ENCODE measurements at places on chromosomes 5 and 9.

GRCh38 chr9:114685951-114686350 lies 4.0 kb upstream of the TEX48 start:
- DNase-seq: no peak

GRCh38 chr5:98921947-98922505 lies 6.8 kb downstream of the CHD1 start:
- no peak for DNase-seq

- DNase-seq: no peak
These were observed 480.9 kb downstream of the CDK5RAP2 start for GRCh38 chr9:120099065-120099464.

- no peak for DNase-seq
These were observed 521.7 kb downstream of the HINT1 start for GRCh38 chr5:130643321-130643720.

DNA sequence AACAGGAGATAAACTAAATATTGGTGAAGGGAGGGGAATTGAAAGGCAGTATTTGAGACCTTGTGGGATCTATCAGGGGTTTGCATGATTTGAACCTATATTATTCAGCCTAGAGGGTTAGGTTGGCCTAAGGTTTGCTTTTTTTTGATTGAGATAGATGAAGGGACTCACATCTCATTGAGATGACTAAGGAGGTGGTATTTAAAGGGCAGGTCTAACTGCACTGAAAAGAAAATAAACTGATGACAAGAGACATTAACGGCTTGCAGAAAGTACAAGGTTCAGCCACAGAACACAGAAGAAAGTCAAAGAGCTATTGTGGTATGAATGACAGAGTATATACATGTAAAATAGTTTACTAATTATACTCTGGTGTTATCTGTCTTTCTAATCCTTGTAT lies 412.7 kb downstream of the CDH10 start:
- DNase-seq: no peak

DNA sequence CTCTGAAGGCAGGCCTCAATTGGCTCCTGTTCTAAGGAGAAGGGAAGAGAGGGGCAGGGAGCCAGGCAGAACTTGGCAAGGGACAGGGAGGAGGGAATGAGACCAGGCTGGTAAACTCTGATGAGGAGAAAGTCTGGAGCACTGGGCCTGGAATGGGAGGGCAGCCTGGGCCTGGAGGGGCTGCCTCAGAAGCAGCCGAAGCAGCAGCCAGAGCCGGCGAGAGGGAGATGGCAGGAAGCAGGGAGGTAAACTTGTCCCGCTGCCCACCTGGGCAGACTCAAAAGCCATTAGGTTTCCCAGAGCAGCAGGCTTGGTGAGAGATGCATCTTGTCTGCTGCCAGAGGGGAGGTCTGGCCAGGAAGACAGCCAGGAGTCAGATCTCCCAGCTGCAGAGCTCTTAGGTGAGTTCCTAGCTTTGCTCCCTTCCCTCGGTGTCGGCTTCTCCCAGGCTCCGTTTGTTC lies 37.0 kb upstream of the CRB2 start:
- DNase-seq: no peak

DNA sequence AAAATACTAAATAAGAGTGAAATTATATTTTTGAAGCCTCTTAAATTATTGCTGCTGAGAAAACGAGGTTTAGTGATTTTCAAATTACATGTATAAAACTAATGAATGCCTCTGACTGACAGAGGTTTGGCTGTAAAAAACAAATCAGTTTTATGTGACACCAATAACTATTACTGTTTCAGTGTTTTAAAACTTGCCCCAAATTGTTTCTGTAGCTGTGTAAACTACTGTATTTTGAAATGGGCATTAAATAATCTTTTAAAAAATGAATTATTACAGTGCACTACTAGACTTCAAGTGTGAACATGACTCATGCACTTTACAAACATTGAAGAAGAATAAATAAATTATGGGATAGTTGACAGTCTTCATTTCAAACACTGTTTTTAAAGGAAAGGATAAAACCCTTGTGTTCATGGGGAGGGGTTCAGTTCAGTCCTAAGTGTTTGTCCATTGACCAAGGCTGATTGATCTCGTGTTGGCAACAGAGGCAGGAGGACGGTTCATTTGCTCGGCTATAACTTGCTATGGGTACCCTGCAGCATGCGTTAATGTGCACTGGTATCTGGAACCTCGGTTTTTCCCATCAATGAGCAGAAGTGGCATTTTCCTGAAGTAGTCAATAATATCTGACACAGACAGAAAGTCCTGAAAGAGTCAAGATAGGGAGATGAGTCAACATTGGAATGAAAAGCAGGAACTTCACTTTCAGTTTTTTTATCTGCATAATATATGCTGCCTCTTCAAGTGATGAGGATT lies 15.6 kb downstream of the C5orf58 start:
- no peak for DNase-seq

GRCh38 chr5:77774981-77775789 lies 954 bp downstream of the TBCA start:
- DNase-seq: no peak

- peak; percentile 13 for DNase-seq
These were observed 75.7 kb upstream of the GLIS3 start for GRCh38 chr9:4375424-4376200.

GRCh38 chr9:15349892-15350761 lies 43.1 kb upstream of the TTC39B start:
- DNase-seq: no peak

- DNase-seq: no peak
These were observed 56.7 kb upstream of the CTNNA1 start for GRCh38 chr5:138696501-138696900.

GRCh38 chr5:34007201-34007620 lies 639 bp downstream of the AMACR start:
- DNase-seq: no peak

- no peak for DNase-seq
These were observed 87.5 kb upstream of the SSBP2 start for GRCh38 chr5:81838307-81838906.

DNA sequence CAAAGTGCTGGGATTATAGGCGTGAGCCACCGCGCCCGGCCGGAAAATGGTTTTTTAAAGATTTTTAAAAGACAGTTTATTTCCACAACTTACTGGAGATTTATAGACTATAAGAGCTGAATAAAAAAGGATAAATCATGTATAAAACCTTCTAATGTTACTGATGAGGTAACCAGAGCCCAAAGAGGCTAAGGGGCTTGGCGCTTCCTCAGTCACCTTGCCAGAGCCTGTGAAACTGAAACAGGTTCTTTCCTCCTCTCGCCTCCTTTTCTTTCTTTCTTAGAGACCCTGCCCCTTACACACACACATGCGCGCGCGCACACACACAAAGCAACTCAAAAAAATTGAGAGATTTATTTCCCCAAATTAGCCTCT lies 69.8 kb downstream of the HSD17B3 start:
- DNase-seq: peak; percentile 18

DNA sequence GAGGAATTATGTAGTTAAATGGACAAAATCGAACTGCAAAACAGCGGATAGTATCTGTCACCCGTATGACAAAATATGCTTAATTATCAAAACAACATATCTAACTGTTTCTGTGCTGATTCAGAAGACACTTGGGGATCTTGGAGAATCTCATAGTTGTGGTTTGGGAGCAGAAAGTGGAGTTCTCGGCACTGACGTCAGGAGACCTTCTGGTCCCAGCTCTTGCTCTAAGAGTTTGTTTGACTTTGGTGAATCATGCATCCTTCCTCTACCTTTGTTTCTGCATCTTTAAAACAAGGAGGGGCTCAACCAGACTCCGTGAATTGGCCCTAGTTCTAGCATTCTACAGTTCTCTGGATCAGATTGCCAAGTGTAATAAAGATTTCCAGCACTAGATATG lies 37.0 kb upstream of the TAF1L start:
- no peak for DNase-seq

- no peak for DNase-seq
These were observed 2.2 kb upstream of the ZNF618 start for GRCh38 chr9:113873926-113874325.

DNA sequence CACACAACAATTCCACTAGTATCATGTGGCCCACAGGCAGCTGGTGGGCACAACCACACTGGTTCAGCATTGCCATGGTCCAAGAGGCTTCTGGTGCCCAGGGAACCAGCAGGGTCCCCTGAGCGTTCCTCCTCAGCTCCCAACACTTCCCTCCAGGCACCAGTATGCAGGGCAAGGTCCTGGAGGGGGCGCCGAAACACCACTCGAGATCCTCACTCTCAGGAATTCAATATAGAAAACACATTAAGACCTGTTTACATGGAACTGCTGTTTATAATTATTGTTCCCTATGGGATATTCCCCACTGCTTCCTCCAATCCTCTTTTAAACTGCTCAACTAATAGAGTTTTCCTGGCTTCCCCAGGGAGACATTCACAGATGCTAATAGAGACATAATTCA lies 91.9 kb upstream of the GABRP start:
- DNase-seq: no peak

DNA sequence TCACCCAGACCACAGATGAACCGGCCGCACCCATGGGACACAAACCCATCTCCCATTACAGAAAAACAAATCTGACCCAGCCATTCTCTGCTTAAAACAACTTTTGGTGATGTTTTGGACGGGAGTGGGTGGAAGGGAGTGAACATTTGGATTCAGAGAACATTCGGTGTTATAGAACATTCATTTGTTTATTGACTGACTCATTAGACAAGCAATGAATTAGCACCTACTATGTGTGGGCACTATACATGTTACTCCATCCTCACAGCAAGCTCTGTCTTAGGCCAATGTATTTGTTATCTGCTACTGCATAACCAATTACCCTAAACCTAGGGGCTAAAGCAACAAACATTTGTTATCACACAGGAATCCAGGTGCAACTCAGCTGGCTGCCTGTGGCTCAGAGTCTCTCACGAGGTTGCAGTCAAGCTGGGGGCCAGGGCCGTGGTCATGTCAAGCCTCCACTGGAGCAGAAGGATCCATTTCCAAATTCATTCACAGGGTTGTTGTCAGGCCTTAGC lies 5.1 kb upstream of the ERGIC1 start:
- DNase-seq: no peak

GRCh38 chr5:149831492-149831891 lies 101.4 kb downstream of the PPARGC1B start:
- no peak for DNase-seq

GRCh38 chr5:103259705-103260355 lies 1.3 kb downstream of the MACIR start:
- no peak for DNase-seq

DNA sequence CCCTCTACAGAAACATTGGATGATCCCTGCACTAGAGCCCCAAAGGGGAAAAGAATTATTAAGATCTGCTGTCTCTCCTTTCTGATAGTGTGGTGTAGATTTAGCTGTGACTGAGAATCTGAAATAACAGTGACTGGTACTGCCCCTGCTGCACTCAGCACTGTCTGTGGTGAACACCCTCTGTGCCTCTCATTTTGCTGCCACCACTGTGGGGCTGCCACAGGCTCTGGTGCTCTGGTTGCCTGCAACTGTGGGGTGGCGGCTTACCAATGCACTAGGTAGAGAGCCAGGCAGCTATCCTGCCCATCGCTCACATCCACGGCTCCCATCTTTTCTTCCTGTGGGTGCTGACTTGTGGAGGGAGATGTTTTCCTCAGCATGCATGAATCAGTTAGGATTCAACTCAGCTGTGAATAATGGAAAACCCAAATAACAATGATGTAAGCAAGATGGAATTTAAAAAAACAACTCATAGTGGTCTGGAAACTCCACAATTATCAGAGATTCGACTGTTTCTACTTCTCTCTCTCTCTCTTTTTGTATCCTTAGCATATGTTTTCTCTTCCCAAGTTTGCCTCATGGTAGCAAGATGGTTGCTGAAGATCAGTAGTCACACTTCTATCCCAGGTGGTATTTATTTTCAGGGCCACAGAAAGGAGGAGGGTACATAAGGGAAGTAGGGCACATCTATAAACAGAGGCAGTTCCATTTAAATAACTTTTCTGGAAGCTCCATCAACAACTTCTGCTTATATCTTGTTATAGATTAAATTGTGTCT lies 99.8 kb upstream of the DAP start:
- no peak for DNase-seq

DNA sequence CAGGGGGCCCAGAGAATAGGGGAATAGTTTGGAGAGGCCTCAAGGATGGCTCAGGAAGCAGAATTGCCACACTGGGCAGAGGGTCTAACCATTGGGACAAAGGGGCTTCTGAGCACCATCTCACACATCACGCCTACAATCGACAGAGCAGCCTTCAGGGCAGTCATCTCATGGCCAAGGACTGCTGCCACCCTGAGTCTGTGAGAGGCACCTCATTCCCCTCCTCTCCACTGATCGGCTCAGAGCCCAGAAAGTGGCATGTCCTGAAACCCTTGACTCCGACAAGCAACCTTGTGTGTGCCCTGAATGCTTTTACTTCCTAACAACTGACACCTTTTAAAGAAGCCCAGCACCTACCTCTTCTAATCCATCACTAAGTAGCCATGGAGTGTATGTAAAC lies 128.9 kb upstream of the PTPN3 start:
- DNase-seq: no peak

DNA sequence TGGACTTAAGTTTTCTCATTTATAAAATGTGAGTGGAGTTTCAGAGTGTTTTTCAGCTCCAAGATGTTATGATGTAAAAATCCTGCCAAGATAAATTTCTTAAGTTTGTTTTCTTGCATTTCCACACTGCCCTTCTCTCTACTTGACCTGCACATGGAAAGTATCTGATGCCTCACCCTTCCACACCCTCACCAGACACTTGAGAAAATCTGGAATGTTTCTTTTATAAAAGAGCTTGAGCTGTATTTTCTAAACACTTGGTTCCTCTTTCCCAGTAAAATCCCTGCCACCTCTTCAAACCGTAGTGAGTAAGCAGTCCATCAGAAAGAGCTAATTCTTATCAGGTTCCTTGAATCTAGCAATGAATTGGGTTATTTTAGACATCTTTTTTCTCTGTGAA lies 42.9 kb downstream of the FOXD1 start:
- DNase-seq: no peak

DNA sequence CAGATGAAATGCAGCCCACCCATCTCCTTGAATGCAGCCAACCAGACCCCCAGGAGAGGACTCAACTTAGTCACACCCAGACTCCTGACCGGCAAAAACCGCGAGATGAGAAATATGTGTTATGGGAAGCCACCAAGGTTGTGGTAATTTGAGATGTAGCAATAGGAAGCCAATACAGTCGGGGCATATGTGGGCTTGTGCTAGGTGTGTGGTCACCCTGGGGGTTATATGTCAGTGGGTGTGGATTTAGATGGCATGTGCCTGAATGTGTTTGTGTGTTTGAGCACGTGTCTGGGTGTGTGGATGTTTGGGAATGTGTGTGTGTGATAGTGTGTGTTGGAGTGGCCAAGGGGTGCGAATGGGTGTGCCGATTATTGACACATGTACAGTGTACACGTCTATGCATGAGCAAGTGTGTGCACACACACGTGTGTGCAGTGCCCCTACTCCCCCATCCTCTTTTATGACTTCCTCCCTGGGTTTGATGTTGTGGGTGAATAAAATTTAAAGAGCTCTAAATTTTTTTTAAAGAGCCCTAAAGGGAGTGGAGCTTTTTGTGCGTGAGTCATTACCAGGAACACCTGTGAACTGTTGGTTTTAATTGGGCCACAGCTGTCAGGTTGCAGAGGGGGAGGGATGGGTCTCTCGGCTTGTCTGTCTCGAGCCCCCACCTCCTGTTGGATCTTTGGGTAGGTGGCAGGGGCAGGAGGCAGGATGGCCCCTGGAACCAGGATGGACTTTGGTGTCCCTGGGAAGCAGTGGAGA lies 86.8 kb downstream of the LHX2 start:
- DNase-seq: no peak

GRCh38 chr5:133569347-133569746 lies 43.0 kb downstream of the FSTL4 start:
- no peak for DNase-seq
